ENCODE measurements at places on chromosomes 2 and 18. TPM values are rescaled to one million over a fixed set of nuclear protein-coding genes. Genes with fewer than 3 reads are reported as not detected.

Gene CDK15
- 16.0 TPM for total RNA-seq

Gene HOXD8
- total RNA-seq = 0.44 TPM

Gene CLEC4F
- total RNA-seq = not detected

Gene ACADL
- total RNA-seq = 0.66 TPM

Gene ASB18
- total RNA-seq = not detected

Gene TRPM8
- total RNA-seq = 0.29 TPM

Gene MAP4K3
- total RNA-seq = 36.9 TPM

Gene BOLL
- total RNA-seq = not detected

Gene UGT1A10
- not detected for total RNA-seq

Gene ELOA2
- not detected for total RNA-seq

Gene NR4A2
- 0.33 TPM for total RNA-seq

Gene FASTKD2
- total RNA-seq = 55.6 TPM

Gene SCYGR4
- total RNA-seq = not detected

Gene NPAS2
- 9.0 TPM for total RNA-seq

Gene FN1
- total RNA-seq = 11,839 TPM

Gene ZBTB7C
- not detected for total RNA-seq

Gene PLEKHA3
- 4.8 TPM for total RNA-seq

Gene RPRM
- total RNA-seq = 0.15 TPM

Gene CD8A
- not detected for total RNA-seq

Gene UGT1A6
- not detected for total RNA-seq

Gene G6PC2
- not detected for total RNA-seq

Gene TMEM37
- 0.44 TPM for total RNA-seq

Gene KCNG3
- not detected for total RNA-seq

Gene RNF149
- total RNA-seq = 52.9 TPM

Gene ACTR3
- 219 TPM for total RNA-seq

Gene RAD51AP2
- total RNA-seq = not detected

Gene SLC23A3
- total RNA-seq = 1.2 TPM

Gene C2orf66
- total RNA-seq = 0.17 TPM

Gene ZNF892
- 7.9 TPM for total RNA-seq

Gene AP1S3
- total RNA-seq = 2.6 TPM

Gene CRYBA2
- not detected for total RNA-seq

Gene ITGB6
- 0.15 TPM for total RNA-seq

Gene SNORC
- 0.29 TPM for total RNA-seq

Gene IL18RAP
- total RNA-seq = not detected

Gene AKAIN1
- total RNA-seq = not detected

Gene NT5DC4
- total RNA-seq = not detected

Gene LYG2
- not detected for total RNA-seq

Gene MSH2
- 16.4 TPM for total RNA-seq

Gene COLEC12
- 122 TPM for total RNA-seq

Gene TNFAIP6
- total RNA-seq = 32.4 TPM

Gene MYO3B
- total RNA-seq = 0.17 TPM

Gene LCT
- total RNA-seq = under 0.01 TPM

Gene CYP1B1
- total RNA-seq = 184 TPM

Gene SERPINB7
- 0.87 TPM for total RNA-seq

Gene CPLX4
- not detected for total RNA-seq

Gene DSG3
- total RNA-seq = under 0.01 TPM

Gene ZC3H6
- total RNA-seq = 5.8 TPM
